ENCODE measurements at places on chromosomes 2 and 18.

DNA sequence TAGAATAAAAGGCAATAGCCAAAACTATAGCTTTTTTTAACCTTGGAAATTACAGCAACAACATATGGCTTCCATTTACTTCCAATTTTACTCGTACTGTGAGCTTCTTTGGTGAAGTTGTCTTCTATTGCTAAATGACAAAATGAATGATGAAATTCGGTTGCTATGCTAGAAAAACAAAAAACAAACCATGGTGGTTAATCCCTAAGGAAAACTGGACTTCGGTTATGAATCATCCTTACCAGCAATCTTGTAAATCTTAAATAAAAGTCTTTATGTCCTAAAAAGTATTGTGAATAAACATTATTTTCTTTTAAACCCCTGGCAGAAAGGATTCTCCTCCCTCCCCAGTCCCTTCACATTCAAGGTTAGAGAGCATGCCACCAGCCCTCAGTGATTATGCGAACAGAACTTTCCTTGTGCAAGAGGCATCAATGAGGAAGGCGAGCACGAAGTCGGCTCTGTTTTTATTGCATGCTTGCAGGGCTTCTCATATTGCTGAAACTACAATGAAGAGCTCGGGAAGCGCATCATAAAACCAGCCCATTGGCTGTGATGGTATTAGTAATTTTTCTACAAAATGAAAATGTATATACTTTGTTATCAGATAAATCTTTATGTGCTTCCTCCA lies 62.9 kb downstream of the ZNF521 start:
- DNase-seq, result no peak

DNA sequence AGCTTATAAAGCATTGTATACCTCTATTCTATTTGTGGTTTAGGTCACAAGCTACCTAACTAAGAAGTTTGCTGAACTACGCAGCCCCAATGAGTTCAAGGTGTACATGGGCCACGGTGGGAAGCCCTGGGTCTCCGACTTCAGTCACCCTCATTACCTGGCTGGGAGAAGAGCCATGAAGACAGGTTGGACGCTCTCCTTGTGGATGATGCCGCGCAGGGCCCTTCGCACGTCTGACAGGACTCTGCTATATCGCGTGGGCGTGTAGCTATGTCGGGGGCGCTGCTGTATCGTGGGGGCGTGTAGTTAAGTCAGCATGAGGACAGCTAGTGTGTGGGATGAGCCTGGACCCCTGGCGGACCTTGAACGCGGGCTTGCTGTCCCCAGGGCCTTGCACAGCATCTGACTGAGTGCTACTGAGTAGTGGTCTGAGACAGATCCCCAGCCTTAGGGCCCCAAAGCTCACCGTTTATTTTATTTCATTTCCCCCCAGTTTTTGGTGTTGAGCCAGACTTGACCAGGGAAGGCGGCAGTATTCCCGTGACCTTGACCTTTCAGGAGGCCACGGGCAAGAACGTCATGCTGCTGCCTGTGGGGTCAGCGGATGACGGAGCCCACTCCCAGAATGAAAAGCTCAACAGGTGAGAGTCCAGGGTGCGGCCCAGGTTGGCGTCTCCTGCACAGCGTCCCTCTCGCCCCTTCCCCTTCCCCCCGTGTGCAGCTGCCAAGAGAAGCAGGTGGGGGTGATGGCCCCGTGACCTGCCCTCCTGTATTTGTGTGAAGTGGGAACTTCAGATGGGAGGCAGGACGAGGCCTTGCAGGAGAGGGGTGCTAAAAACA lies 15.6 kb upstream of the CNDP1 start:
- no peak for DNase-seq

DNA sequence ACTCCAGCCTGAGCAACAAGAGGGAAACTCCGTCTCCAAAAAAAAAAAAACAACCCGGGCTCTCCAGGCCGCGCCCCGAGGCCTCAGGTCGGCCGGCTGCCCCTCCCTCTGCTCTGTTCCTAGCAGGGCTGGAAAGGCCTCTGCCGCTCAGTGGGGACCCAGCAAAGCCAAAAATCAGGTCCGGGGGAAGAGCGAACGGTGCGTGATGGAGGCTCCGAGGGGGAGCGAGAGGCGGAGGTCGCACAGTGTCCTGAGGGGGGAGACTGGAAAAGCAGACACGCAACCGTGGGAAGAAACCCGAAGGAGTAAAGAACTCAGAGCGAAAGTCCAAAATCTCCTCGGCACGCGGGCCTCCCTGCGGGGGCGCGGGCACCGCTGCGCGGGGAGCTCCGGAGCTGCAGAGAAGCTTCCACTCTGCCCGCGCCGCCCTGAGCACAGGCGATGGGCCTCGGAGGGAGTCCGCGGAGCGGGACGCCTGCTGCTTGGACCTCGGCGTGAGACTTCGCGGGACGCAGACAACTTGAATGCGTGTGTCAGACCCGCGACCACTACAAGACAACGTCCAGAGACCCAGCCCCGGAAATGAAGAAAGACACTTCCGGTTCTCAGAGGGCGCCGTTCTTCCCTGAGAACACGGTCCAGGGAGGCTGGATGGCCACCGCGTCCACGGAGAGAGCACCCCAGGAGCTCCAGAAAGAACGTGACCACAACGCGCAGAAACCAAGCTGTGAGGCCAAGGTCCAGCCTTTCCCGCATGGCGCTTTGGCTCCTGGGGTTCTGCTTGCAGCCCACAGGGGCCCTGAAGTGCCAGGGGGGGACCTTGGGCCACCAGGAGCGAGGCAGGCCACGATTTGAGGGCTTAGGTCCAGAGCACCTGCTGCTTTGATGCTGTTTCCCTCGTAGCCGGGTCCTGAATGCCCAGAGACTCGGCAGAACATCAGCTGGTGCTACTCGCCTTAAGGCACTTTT lies 219.8 kb downstream of the DPP10 start:
- DNase-seq, result peak; percentile 24

DNA sequence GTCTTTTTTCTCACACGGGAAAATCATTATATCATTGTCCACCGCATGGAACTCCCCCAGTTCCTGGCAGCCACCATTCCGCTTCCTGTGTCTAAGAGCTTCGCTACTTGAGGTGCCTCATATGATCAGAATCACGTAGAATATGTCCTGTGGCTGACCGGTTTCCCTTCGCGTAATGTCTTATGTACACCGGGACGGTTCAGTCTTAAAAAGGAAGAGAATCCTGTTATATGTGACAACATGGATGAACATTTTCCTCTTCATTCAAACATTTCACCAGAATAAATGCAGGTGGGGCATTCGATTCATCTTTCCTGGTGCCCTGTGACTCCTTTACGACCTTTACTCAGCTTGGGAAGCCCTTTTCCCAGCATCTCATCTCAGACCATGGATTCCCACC lies 131.7 kb upstream of the TWIST2 start:
- no peak for DNase-seq

GRCh38 chr2:200039724-200040650 lies 84.6 kb downstream of the MAIP1 start:
- DNase-seq, result peak; percentile 20

DNA sequence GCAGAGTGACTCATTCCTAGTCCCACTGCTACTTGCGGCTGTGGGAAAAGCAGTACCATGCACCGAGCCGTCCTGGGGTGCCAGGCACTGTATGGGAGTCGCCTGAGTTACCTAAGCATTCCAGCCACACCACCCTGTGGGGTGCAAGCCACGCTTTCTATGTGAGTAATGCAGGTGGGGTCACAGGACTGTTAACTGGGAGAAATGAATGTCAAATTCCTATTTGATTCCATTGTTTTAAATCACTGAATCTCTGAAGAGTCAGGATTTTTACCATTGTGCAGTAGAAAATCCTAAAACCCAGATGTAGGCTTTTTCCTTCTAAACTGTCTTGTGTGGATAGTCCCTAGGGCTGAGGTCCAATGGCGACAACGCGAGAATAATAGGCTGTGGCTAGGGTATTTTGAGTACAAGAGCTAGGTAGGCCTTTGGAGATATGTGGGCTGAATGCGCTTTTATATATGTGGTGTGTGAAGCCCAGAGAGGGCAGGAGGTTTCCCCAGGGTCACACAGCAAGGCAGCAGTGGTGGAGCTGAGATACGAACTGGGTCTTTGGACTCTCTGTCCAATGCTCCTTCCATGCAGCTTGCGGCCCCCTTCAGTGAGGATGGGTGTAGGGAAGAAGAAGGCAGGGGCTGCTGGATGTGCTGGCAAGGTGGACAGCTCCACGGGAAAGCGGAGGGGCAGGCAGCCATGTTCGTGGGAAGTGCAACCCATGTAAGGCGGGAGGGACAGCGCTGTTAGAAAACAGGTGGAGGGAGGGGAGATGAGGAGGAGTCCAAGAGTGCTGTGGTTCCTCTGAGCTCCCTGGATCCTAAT lies 83.2 kb downstream of the DDX1 start:
- DNase-seq, result no peak

DNA sequence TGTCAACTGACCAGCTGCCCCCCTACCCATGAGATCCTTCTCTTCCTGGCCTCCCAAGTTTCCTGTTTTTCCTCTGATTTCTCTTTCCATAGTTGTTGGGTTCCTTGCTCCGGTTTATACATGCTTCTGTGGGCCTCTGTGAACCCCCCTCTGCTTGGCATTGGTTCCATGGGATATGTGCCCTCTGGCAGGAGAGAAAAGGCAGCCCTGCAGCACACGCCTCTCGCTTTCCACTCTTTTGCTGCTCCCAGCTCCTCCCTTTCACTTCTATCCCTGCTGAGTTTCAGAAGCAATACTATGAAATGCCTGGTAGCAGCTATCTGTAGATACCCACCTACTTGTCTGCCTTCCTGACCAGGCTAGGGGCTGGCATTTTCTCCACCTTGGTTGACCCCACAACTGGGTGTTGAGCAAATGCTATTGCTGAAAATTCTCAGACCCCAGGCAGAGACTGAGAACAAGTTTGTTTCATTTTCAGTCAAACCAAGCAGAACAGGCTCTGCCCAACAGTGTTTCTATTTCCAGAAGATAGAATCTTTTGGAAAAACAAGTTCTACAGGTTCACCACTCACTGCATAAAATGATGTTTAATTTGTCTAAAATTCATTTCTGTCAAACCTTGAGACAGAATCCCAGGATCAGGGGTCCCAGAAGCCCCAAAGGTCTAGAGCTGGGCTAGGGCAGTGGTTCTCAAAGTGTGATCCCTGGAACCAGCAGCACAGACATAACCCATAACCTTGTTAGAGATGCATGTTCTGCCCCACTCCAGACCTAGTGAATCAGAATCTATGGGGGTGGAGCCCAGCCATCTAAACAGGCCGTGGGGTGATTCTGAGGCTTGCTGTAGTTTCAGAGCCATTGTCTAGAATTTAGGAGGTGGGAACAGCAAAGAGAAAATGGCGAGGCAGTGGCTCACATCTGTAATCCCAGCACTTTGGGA lies 13.4 kb downstream of the CAPG start:
- DNase-seq, result no peak

DNA sequence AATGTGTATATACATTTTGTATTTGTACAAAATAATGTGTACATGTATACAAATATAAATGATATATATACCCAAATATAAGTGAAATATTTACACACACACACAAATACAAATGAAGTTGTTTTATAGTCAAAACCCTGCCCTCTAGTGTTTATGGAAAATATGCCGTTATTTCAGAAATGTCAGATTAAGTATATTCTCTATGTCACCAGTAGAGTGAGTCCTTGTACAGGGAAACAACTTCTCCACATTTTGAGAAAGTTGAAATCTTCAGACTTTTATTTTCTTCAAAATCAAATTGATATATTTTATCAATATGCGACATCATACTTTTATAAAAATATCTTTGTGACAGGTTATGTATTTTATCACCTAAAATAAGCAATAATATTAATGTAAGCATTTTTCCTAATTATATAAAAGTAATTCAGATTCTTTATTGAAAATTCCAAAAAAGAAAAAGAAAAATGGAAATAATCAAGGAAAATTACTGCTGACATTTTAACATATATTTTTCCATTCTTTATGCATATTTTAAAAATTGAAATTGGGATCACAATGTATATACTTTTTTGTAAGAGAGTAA lies 22.4 kb downstream of the ARL6IP6 start:
- peak; percentile 37 for DNase-seq

- DNase-seq, result peak; percentile 86
Observed at GRCh38 chr2:176158855-176159662, 2.0 kb downstream of the HOXD3 start.

DNA sequence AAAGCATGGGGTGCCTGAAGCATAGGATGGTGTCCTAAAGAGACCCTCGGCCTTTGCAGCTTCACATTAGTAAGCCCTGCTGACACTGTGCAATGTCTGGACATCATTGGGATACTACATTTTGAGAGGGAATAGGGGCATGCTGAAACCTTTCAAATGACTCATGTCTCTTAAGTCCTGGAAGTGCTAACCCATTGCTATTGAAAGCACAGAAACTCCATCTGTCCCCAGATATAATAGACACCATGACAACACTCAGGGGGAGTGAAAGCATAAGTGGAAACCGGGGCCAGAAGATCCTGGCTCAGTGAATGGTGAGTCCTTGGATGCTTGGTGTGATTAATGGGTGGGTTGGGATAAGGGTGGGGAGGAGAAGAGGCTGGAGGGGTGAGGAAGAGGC lies 595.5 kb upstream of the ID2 start:
- DNase-seq, result no peak

DNA sequence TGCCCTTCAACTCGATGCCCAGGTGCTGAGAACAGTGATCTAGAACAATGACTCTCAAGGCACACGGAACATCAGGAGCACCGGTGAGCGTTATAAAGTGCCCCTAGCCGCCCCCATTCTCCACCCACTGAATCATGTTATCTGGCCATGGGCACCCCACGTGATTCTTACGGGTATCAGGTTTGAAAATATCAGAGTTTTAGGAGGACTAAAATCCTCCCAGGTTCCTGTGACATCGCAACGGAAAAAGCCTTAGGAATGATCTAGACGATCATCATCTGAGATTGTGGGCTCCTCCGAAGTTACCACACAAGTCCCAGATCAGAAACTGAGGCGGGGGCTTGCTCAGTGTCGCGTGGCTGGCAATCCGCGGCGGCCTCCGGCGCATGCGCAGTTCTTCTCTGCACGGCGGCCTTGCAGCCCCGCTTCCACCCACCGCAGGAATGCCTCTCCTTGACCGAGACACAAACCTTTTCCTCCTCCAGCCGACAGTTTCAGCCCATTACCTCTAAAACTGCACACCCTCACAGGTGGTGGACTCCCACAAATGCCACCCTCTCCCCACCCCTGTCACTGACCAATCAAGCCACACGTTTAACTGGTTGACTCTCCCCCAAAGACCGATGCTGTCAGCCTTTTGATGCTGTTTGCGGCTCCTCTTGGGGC lies 5.8 kb upstream of the MRPL33 start:
- peak; percentile 93 for DNase-seq

DNA sequence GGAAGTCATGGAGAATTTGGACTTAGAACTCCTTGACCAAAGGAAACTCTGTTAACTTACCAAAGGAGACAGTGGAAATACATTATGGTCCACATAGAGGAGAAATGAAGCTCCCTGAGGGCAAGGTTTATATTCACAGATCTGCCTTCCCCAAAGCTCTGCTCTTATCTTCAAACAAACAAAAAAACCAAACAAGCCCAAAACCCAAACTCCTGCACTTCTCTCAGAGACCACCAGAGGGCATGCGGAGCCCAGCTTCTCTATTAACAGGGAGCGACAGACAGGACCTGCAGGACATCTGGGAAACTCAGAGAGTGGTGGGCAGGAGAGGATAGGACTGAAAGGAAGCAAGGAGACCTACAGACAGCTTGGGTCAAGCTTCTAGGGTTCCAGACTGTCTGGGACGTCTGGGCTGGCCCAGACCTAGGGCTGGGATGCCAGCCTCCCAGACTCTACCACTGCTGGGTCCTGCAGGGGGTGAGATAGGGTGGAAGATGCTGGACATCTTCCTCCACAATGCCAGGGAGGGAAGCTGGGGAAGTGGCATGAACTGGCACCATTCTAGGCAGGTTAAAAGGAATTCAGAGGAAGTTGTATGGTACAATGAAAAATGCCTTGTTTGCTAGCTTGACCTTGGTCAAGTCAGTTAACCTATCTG lies 4.0 kb upstream of the WNT10A start:
- peak; percentile 79 for DNase-seq

All from renal pelvis (tissue), 12 donors.